ENCODE measurements at places on chromosomes 7 and 10.

GRCh38 chr10:132981173-132981555 is 38.8 kb upstream of the CFAP46 start:
- DNase-seq, result no peak

GRCh38 chr10:43202657-43203447 is 64.0 kb downstream of the RASGEF1A start:
- peak; percentile 82 for DNase-seq

DNA sequence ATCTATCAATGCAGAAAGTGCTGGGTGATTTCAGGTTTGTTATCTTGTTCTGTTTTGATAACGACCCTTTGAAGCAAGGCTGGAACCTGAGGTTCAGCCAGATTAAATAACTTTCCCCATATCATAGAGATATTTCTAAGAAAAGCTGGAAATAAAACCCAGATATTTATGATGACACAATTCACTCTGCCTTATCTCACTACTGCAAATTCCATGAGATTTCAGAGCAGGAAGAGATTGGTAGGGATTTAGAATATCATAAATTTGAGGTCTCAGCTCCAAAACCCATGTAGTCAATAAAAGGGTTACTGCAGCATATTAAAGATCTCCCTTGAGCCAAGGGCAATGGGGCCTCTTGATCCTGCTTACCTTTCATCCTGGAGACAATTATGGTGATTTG is 692.5 kb upstream of the IGFBP3 start:
- DNase-seq, result no peak

DNA sequence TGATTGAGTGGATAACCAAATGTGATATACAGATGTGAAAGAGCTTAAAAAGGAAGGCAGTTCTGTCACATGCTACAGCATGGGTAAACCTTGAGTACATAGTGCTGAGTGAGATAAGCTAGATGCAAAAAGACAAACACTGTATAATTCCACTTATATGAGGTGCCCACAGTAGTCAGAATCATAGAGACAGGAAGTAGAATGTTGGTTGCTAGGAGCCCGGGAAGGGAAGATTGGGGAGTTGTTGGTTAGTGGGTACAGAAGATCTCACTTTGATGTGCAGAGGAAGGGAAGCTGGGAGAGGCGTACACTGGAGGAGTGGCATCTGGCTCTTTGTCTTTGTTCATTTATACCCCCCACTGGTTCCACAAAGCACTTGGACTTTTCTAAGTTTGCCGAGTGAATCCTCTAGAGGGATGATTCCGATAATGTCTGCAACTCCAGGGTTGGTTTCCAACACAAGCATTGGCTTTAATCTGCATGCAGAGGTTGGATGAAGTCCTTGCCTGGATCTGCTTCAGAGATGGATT is 39.5 kb downstream of the TSPAN14 start:
- DNase-seq, result no peak

- no peak for DNase-seq
Observed at GRCh38 chr7:109873296-109873695, 1217.6 kb upstream of the LRRN3 start.

GRCh38 chr10:34988397-34989067 is 101.6 kb downstream of the CUL2 start:
- DNase-seq, result no peak

- no peak for DNase-seq
Observed at GRCh38 chr10:122306282-122306681, 35.2 kb downstream of the BTBD16 start.

DNA sequence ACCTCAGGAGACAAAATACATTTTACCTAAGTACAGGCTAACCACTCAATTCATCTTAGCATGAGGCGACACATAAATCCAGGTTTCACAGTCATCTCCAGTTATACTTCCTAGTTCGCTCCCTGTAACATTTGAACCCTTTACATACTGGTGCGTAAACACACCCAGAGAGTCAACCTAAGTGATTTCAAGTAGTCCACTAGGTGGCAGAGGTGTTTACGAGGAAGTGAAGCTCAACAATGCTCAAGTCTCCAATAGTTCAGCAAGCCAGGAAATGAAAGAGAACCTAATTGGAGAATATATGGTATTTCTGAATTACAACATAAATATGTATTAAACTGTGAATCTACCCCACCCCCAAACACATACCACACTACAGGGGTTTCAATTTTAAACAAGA is 76.3 kb upstream of the ABCB5 start:
- no peak for DNase-seq

- DNase-seq, result no peak
Observed at GRCh38 chr10:99731306-99732032, 458 bp downstream of the COX15 start.

- peak; percentile 71 for DNase-seq
Observed at GRCh38 chr7:101121991-101122932, 4.6 kb upstream of the SERPINE1 start.

DNA sequence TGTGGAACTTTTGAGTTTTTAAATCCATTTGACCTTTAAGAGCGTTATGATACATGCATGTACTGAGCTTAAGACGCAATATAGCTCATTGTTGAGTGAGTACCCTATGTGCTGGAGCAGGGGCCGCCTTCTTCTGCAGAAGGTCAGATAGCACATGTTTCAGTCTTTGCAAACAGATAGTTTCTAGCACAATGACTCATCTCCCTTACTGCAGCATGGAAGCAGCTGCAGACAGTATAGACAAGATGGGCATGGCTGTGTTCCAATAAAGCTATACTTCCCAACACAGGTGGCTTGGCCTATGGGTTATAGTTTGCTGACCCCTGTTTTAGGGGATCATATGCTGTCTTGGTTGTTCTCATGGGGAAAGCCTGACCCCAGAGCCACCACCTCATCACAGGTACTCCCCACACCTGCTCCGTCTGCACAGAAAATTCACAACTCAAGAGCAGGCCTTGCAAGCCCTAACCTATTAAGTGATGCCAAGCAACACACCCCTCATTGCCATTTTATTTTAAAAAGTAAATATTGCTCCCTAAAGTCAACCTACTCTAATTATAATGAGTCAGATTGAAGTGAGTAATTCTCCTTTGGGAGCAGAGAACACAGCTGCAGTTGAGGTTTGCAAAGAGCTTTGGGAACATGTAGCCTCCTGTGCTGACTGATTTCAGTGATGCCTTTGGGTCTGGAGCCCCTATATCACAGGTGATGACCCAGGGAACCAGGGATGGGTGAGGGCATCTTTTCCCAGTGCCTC is 330.1 kb downstream of the PAXIP1 start:
- DNase-seq, result no peak

- no peak for DNase-seq
Observed at GRCh38 chr10:88881922-88882645, 2.0 kb downstream of the STAMBPL1 start.

DNA sequence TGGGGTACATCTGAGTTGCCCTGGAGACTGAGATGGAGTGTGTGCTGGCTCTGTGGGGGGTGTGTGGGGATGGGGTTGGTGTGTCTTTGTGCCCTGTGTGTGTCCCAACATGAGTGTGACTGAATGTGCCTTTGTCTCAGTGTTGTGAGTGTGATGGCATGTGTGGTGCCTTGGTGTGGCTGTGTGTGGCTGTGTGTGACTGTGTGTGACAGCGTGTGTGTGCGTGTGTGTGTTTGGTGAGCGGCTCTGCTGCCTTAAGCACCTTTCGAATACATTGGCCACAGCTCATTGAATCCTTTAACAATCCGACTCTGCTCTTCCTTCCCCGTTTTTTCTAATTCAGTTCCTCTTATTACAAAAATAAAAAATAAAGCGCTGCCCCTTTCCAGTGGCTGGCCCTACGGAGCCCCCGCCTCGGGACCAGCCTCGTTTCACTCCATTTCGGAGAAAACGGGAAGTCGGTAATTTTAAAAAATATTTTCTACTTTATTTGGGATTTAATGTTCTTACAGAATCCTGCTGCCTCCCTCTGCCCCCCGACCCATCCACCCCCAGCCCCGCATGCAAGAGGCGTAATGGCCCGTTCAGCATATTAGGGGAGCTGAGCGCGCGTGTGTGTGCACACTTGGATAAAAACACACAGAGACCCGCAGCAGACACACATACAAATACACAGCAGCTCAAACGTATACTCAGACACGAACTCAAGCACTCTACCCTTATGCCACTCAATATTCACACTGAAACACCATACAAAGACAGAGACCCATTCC is 35.5 kb downstream of the HIF1AN start:
- DNase-seq, result no peak

GRCh38 chr10:77974396-77975074 is 48.0 kb upstream of the DLG5 start:
- no peak for DNase-seq

DNA sequence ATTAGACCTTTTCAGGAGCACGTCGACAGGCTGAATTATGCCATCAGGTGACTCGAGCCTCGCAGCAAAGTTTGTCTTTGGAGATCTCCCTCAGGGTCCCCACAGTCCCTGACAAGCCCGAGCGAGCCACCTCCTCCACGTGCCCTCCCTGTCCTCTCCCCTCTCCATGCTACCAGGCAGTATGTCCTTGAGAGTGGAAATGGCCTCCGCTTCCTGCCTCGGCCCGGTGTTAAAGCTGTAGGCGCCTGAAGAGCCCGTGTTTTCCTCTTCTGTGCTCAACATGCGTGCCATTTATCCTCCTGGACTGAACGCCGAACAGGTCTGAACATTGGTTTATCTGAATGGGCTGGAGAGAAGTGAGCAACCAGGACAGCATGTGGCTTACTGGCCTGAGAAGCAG is 82.6 kb downstream of the GPR26 start:
- no peak for DNase-seq

DNA sequence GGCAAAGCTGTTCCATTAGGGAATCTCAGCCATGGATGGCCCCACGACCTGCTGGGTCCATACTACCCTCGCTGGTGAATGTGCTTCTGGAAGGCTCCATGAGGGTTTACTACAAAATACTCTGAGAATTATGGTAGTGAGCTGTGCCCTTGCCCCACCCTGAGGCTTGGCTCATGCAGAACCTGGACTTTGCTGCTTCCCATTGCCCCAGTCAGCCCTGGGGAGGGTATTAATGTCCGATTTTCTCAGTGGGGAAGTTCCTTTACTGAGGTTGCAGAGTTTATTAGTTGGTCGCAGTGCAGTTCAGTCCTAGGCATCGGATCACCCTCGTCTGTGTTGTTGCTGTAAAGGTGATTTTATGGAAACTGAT is 310.1 kb downstream of the WDR37 start:
- DNase-seq, result no peak

GRCh38 chr7:75639071-75639885 is 99.5 kb downstream of the HIP1 start:
- peak; percentile 82 for DNase-seq

GRCh38 chr7:77262316-77262715 is 62.7 kb upstream of the FGL2 start:
- DNase-seq, result no peak

- no peak for DNase-seq
Observed at GRCh38 chr10:96211764-96212163, 59.6 kb downstream of the BLNK start.

GRCh38 chr7:15305002-15305600 is 256.7 kb downstream of the AGMO start:
- DNase-seq, result peak; percentile 4

DNA sequence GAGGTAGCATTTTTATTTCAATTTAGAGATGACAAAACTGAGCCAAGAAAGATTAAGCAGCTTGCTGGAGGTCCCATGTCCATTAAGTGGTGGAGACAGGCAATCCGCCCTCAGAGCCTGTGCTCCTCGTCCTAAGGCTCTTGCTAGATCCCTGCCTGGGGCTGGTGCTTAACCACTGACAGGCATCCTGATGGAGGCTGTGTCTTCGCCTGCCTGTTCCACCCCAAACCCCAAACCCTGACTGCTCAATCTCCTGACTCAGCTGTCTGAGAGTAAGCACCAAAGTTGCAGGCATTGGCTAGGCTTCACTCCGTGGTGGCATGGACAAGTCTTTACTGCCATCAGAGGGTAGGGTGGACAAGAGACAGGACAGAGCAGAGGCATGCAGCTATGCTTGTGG is 209.4 kb downstream of the POU6F2 start:
- no peak for DNase-seq

- no peak for DNase-seq
Observed at GRCh38 chr10:60703266-60704041, 74.8 kb upstream of the CDK1 start.

GRCh38 chr10:88065383-88066049 is 202.1 kb downstream of the PTEN start:
- no peak for DNase-seq

DNA sequence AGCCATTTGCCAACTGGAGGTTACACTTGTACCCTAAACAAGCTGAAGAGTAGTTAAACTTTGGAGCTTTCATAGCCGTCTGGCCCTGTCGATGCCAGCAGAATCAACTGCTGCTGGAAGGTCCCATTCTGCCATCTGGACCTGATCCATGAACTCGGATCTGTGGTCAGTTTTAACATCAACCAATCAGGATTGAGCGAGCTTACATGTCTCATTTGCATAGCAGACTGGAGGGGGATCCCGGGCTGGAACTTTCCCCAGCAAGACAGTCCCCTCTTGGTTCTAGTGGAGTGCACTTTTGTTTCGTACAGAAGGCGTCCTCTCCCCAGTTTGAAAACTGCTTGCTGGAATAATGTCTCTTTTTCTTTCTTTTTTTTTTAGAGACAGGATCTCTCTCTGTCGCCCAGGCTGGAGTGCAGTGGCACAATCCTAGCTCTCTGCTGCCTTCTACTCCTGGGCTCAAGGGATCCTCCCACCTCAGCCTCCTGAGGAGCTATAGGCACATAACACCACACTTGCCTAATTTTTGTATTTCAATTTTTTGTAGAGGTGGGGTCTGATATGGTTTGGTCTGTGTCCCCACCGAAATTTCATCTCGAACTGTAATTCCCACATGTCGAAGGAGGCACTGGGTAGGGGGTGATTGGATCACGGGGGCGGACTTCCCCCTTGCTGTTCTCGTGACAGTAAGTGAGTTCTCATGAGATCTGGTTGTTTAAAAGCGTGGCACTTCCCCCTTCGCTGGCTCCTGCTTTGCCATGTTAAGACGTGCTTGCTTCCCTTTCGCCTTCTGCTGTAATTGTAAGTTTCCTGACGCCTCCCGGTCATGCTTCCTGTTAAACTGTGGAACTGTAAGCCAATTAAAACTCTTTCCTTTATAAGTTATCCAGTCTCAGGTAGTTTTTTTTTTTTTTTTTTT is 42.8 kb upstream of the SEPHS1 start:
- DNase-seq, result no peak

DNA sequence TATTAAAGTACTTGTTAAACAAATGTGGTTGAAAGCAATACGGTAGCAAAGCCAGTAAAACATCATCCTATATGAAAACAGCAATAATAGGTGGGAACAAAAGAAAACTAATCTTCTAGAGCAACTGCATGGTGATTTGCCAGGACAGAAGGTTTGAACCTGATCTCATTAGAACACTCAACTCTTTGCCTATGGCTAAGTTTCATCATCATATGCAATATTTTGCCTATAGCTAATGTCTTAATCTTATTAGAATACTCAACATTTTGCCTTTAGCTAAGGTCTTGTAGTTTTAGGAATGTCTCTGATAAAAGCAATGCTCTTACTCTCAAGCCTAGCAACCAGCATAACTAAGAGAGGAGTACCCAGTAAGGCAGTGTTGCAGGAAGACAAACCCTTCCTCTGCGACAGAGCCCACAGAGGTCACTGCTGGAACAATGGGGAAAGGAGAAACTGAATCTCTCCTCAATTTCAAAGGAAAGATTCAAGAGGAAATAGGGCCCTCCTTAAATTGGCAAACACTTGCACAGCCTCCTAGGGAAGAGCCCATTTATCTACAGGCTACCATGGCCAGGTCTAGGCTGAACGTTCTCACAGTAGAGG is 38.3 kb downstream of the CADPS2 start:
- DNase-seq, result no peak

- no peak for DNase-seq
Observed at GRCh38 chr7:137417464-137417863, 73.9 kb upstream of the PTN start.

Data from GM13976 (cell line).